ENCODE measurements at places on chromosomes 6 and 20. TPM values are rescaled to one million over a fixed set of nuclear protein-coding genes. Genes with fewer than 3 reads are reported as not detected.

The CCN2 gene
- not detected for total RNA-seq

The SNAP25 gene
- total RNA-seq = not detected

The SLC44A4 gene
- not detected for total RNA-seq

The CPNE5 gene
- total RNA-seq = 0.69 TPM

Data from activated CD8-positive, alpha-beta T cell treated with anti-CD3 and anti-CD28 coated beads for 36 hours (primary cell).